ENCODE measurements at places on chromosomes 13 and 19.

DNA sequence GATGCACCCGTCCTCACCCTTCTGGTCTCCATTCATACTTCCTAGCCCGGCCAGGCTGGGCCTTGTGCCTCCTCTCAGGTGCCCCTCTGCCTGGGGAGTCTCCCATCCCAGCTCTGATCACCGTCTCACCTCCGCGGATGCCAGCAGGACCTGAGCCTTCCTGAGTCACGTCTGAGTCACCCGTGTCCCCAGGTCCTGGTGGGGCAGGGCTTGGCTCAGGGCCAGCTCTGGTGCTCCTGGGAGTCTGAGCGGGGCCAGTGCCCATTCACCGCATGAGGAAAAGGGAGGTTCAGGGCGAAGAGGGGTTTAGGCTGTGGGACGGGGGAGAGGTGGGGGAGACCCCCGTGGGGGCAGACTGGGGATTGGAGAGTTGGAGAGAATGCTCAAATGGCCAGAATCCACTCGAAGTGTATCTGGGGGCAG is 593 bp downstream of the ATP8B3 start:
- DNase-seq, result no peak

DNA sequence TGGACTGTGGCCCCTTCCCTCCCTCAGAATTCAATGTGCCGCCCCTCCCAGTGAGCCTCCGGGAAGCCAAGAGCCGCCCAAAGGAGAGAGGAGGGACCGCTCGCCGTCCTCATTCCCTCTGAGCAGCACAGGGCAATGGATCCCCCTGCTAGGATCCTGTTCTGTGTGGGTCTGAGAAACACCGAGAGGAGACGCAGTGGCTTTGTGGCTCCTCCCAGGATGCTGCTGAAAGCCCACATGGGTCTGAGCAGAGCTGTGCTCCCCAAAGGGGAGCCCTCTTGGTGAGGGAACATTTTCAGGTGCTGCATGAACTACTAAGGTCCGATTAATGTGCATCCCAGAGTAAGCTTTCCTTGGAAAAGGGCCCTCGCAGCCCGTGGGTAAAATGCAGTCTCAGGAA is 30.4 kb downstream of the DHRS12 start:
- DNase-seq, result no peak

GRCh38 chr13:49098198-49098597 is 121.9 kb upstream of the MLNR start:
- no peak for DNase-seq

DNA sequence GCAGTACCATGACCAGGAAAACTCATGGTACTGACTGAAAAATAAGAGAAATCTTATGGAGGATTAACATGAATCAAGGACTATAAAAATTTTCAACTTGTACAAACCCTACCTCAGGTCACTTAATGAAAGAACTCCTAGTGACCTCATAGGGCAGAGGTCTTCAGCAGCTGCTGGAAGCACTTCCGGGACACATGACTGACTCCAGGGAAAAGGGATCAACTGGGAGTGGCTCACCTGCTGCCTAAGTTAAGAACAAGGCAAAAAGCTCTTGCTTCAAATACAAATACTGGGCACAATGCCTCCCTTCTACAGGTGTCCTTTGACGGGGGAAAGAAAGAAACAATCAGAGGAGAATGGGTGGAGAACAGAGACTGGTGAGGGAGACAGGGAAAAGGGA is 18.6 kb downstream of the DOCK9 start:
- no peak for DNase-seq

DNA sequence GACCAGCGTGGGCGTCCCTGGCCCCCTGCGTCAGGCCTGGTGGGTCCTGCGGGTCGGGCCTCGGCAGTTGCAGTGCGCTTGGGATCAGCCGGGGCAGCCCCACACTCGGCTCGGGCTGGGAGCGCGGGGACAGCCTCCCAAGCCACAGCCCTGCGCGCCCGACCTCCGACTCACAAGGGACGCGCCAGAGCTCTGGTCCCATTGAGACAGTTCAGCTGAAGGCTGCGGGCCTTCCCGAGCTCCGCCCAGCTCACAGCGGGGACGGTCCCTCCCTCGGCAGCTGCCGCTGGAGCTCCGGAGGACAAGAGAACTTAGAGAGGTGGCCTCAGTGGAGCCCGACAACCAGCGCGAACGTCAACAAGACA is 45.7 kb upstream of the ZNF730 start:
- DNase-seq, result peak; percentile 5

GRCh38 chr19:39157275-39157996 is 31.9 kb downstream of the PAK4 start:
- peak; percentile 83 for DNase-seq

DNA sequence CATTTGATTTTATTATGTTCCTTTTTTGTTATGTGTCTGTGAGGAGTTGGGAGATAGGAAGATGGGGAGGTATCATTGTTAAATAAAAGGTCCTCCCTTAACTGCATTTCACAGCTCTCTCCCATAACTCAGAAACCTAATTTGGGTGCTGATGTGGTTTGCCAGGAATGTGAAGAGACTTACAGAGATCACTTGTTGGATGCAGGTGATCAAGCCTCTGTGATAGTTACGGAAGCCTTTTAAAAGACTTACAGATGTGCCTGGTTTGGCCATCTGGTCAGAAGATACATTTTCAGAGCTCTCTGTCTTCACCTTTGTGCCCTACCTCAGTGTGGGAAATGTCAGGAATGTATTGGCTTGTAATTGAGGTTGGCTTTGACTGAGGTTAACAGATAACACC is 146.1 kb downstream of the STOML3 start:
- no peak for DNase-seq

- DNase-seq, result no peak
These were observed 20.0 kb downstream of the RAB20 start for GRCh38 chr13:110541526-110541920.

DNA sequence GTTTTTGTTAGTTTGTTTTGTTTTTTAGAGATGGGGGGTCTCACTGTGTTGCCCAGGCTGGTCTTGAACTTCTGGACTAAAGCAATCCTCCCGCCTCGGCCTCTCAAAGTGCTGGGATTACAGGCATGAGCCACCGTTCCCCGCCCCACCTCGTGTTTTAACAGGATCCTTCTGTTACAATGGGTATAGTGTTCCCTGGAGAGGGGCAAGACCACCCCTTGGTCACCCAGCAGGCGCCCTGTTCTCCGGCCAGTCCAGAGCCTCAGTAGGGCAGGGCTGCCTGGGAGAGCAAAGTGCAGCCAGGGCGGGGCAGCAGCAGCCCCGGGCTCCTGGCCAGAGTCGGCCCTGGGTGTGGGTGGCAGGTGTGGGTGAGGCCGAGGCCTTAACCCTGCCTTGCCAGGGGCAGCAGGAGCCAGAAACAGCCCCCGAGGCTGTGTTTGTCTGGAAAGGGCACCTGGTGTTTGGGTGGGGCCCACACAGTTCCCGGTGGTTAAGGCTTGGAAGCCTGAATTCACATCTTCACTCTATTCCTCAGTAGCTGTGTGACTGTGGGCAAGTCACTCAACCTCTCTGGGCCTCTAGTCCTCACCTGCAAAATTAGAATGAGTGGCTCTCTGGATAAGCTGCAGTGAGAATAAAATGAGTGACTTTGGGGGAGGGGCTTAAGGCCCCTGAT is 7.2 kb downstream of the VASP start:
- DNase-seq, result no peak

Measured in foreskin melanocyte (primary cell).